PC-9 (cell line): ENCODE measurements at places on chromosomes 12 and 14. TPM values are rescaled to one million over a fixed set of nuclear protein-coding genes. Genes with fewer than 3 reads are reported as not detected.

Gene POTEG
- not detected in 2 replicates for total RNA-seq

Gene FBRSL1
- total RNA-seq = 59.5 and 76.1 TPM in 2 replicates

DNA sequence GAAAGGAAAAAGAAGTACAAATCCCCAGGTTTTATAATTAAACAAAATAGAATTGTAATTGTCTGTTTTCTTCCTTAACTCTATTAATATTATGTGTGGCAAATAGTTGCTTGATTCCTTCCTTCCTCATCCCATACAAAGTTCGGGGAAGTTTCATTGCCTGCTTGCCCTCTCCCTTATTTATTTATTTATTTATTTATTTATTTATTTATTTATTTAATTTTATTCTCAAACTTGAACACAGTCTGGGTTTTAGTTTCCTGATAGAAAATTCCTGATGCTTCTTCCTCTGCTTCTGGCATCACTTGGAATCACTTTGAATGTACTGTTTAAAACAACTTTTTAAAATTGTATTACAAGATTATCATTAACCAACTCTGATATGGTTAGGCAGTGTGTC lies 145.8 kb upstream of the SOX5 start:
- no peak for DNase-seq

GRCh38 chr12:82437744-82438143 lies 79.4 kb downstream of the METTL25 start:
- DNase-seq = no peak

Gene NTF3
- not detected in 2 replicates for total RNA-seq

DNA sequence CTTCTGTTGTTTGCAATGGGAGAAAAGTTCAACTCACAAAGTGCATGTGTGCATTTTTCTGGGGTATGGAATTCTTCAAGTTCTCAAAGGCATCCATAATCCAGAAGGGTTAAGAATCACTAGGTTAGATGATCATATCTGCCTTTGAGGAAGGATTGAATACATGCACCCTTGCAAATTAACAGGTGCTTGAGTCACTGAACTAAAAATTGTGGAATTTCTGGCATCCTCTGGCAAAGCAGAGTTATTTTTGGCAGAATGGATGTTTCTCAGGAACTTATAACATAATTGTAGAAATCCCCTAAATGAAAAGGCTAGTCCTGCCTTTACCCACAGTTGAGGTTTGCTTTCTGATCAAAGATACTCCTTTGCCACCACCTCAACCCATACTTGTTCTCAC lies 136.5 kb upstream of the DYRK2 start:
- DNase-seq = peak; percentile 52

- no peak for DNase-seq
These were observed 111.0 kb upstream of the PZP start for GRCh38 chr12:9319044-9319841.

Gene RHEBL1
- 2.9 and 3.4 TPM in 2 replicates for total RNA-seq

Gene CCDC197
- total RNA-seq = not detected in 2 replicates

DNA sequence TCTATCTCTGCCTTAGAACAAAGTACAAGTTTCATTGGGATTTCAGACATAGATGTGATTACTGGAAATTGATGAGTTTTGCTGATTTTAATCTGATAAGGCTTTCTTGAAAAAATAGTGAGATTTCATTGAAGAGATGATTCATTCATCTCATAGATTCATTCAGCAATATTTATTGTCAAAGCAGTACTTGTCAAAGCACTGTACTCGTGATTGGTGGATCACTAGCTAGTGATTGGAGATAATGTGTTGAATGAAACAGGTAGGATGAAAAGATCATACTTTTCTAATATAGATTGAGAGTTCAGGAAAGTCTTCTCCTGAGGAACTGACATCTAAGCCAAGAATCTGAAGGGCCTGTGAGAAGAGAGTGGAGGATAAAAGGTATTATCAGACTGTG lies 71.0 kb downstream of the KTN1 start:
- DNase-seq = no peak

Gene SOS2
- 13.8 and 14.9 TPM in 2 replicates for total RNA-seq

GRCh38 chr12:93090731-93091172 lies 161.7 kb upstream of the EEA1 start:
- peak; percentile 82 for DNase-seq

Gene TMEM260
- total RNA-seq = 12.4 and 19.1 TPM in 2 replicates

GRCh38 chr14:72961579-72962335 lies 35.5 kb downstream of the DCAF4 start:
- peak; percentile 93 for DNase-seq

DNA sequence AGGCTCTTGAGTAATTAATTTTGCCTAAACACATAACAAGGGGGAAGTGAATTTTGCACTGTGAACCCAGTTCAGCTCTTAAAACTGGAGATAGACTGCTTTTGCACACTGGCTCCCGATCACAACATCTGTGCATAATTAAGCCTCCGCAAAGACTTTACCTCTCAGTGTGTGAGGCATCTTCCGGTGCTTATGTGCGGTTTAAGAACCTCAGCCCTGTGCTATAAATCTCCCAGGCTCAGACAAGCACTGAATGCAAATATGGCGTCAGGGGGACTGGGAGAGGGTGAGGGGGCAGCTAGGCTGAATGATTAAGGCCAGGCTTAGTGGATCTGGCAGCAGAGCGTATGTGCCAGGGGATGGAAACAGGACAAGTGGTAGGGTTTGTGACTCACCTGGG lies 103.3 kb downstream of the ADCK1 start:
- DNase-seq = no peak

Gene STAC3
- 1.3 and 2.2 TPM in 2 replicates for total RNA-seq

GRCh38 chr12:66739940-66740651 lies 61.2 kb upstream of the GRIP1 start:
- DNase-seq = peak; percentile 19

Gene RTL1
- not detected in 2 replicates for total RNA-seq

Gene SUPT16H
- 57.2 and 65.4 TPM in 2 replicates for total RNA-seq

- no peak for DNase-seq
These were observed 31.9 kb downstream of the CDKL1 start for GRCh38 chr14:50364792-50365191.

DNA sequence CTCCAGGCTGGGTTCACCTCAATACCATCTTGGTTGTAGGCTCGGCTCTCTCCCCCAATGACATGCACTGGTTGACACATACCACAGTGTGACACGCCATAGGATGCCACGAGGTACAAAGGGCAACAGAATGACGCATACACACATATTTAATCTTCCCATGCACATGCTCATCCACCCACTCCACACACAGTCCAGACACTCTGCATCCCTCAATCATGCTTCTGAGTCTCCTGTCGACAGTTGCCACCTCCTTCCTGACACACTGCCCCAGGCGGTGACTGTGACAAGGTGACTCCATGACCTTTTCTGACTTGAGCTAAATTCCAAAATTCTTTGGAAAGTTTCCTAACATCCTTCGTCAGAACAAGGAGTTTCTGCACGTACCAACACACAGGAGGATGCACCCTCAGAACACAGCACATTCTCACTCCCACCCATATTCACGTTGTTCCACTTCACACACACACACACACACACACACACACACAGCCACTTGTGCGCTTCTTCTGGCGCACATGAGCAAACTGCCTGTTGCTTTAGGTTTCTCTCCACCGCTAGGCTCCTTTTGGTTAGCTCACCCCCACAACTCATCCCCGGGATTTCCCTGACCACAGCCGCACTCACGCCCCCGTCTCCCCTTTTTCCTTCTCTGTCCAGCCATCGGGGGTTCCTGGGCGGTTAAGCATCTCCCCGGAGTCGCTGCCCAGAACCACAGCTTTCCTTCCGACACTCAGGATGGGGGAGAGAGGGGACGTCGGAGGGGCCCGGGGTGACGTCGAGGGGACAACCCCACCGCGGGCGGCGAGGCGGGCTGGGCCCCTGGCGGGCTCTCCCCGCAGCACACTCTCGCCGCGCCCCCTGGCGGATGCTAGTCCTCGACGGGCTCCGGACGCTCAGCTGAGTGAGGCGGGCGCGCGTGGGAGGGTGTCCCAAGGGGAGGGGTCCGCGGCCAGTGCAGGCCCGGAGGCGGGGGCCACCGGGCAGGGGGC lies 536 bp upstream of the WNT1 start:
- no peak for DNase-seq

GRCh38 chr12:100460702-100461101 lies 13.0 kb upstream of the NR1H4 start:
- DNase-seq = no peak

- peak; percentile 92 for DNase-seq
These were observed 4.6 kb downstream of the AHNAK2 start for GRCh38 chr14:104973385-104974145.

GRCh38 chr12:54002278-54002914 lies 2.4 kb downstream of the HOXC9 start:
- no peak for DNase-seq

Gene LBHD2
- 0.52 and 0.78 TPM in 2 replicates for total RNA-seq

Gene PDZRN4
- total RNA-seq = not detected in 2 replicates

Gene APOF
- not detected in 2 replicates for total RNA-seq

DNA sequence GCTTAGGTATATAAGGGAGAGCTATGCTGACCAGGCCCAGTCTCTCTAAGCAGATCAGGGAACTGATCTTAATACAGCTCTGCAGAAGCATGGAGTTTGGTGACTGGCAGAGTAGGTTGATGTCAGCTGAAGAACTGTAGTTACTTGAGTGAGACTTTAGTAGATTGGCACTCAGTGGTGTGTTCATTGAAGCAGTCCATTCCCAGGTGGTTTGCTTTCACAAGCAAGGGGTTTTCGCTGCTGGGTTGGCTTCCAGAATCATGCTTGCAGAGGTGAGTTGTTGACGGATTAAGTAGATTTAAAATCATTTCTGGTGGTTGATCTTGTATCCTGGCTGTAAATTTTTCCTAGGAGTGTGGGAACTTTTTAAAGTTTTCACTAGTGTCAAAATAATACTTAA lies 6.5 kb upstream of the DHRS7 start:
- DNase-seq = no peak

DNA sequence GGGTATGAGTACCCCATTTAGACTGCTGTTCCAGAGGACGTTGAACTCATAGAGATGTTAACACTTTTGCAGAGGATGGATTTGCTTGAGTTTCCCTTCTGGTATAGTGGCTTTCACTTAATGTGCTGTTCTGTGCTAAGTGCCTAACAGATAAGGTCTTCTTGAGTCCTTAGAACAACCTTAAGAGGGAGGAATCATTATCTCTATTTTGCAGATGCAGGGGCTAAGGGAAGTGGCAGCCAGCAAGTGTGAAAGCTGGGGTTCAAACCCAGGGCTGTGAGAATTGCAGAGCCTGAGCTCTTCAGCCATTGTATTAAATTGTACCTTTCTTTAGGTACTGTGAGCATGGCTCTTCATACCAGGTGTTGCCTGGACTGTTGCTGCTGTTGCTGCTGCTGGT lies 122.1 kb upstream of the NRXN3 start:
- no peak for DNase-seq

- DNase-seq = no peak
These were observed 268.6 kb downstream of the BTG1 start for GRCh38 chr12:91877022-91877421.

GRCh38 chr14:28603606-28604005 lies 163.0 kb upstream of the FOXG1 start:
- no peak for DNase-seq

- no peak for DNase-seq
These were observed 10.2 kb upstream of the RABGGTA start for GRCh38 chr14:24281636-24282035.

Gene BDKRB2
- 0.28 and 0.43 TPM in 2 replicates for total RNA-seq

Gene LAG3
- 9.4 and 10.5 TPM in 2 replicates for total RNA-seq

- no peak for DNase-seq
These were observed 67.4 kb upstream of the POC1B start for GRCh38 chr12:89593233-89593632.

DNA sequence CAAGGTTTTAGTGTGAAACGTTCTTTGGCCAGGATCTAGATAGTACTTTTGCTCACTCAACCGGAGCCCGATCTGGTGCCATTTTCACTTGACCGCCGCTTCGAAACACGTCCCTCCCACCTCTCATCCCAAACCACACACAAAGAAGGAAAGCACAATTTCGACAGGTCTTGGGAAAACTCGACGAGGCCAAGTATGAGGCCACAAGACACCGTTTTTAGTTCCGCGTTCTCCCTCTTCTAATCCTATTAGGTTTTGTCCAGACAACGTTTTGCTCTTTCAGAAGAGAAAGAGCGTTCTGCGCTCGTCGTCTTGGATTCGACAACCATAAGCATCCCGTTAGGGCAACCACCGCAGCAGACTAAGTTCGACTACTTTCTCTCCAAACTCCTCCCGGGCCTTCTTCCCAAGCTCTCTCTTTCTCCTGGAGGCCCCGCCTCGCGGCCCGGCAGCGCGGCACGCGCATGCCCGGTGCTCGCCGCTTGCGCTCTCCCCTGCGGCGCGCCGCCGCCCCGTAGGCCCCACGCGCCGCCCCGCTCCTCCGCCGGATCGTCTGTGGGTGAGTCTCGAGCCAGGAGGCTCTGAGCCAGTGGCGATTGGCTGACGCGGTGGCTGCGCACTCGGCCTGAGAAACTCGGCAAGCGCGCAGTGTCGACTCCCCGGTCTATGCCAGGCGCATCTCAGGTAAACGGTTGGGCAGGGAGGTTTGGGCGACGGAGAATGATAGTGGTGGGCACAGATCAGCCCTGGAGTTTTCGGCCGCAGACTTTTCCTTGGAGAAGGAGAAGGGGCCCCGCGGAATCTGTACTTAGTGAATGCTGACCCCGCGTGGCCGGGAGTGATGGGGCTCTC lies at the start of gene MIPOL1:
Gene MIPOL1, plus strand, starts transcription at position 517 of the 852 bp plus-strand sequence. CDS start 49,952 bp downstream, outside the sequence.
- DNase-seq = peak; percentile 63

Gene OR6C6
- not detected in 2 replicates for total RNA-seq

Gene GPR65
- total RNA-seq = not detected in 2 replicates

GRCh38 chr12:79294590-79294989 lies 396.2 kb downstream of the PAWR start:
- DNase-seq = no peak

GRCh38 chr12:65296508-65297265 lies 18.2 kb downstream of the MSRB3 start:
- DNase-seq = no peak

GRCh38 chr12:64840119-64840518 lies 15.7 kb downstream of the TBC1D30 start:
- no peak for DNase-seq

DNA sequence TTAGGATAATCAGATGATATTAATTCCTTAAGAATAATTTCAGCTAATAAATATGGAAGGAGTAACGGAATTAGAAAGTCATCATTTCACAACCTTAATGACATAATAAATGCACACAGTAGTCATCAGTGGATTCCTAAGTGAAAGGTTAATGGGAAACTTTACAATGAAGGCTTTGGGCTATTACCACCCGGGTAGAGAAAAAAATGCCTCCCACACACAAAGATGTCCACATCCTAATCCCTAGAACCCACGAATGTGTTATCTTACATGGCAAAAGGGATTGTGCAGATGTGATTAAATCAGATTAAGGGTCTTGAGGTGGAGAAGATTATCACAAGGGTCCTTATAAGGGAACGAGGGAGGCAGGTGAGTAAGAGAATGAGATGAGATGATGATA lies 5.6 kb downstream of the TMED10 start:
- DNase-seq = no peak

DNA sequence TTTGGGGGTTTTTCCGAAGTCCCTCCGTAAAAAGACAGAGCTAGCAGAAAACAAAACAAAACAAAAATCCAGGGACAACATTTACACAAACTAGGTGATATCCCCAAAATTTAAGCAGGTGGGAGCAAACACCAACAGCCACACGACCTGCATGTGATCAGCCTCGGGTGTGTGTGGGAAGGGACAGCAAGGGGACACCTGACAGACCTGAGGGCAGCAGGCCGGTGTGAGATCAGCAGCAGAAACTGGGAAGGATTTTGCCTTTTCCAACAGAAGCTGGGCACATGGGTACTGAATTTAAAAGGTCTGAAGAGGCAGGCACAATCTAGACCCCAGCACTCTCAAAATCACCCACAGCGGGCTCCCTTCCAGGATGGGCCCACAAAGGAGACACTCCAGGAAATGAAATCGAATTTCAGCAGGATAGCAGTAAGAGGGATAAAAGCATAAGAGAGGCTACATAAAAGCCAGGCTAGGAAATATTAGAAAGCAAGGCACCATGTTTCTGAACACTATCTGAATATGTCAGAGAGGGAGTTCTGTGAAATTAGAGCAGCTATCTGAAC lies 36.5 kb upstream of the SELPLG start:
- no peak for DNase-seq

Gene PTPN21
- total RNA-seq = 4.0 and 4.7 TPM in 2 replicates
